ENCODE measurements at places on chromosomes 3 and 15.

DNA sequence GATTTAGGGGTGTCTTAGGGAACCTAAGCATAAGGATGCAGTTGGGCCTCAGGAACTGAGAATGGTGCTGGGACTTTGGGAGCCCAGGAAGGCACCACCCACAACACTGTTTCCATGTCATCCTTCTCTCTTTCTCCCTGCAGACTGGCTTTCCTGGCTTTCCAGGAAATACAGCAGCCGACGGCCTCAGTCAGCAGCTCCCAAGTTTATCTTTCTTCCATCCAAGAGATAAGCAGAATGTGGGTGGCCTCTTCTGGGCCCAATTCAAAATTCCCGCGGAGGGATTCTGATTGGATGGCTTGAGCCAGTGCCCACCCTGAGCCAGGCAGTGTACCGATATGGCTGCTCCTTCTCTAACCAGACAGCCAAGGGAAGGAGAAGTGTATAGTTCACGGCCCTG, 4.5 kb upstream of the CLN6 start:
- DNase-seq = no peak

GRCh38 chr3:8387571-8387970, 114.1 kb upstream of the LMCD1 start:
- DNase-seq = no peak

DNA sequence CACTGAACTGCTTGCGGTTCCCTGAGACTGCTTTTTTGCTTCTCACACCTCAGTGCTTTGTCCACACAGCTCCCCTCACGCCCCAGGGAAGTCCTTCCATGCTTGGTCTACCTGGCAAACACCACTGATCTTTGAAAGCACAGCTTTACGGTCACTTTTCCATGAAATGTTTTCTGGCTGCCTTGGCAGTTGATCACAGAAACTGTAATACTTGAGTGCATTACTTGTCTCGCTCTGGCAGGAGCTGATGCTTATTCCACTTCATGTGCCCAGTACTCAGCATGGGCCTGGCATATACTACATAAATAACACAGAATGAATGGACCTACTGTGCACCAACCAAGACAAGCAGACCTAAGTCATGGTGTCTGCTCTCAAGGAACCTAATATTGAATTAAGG, 121.1 kb downstream of the MEX3B start:
- DNase-seq = no peak

- no peak for DNase-seq
Measured at GRCh38 chr3:126310816-126311215, 46.4 kb downstream of the KLF15 start.
